ENCODE measurements at places on chromosomes 1 and 21. TPM values are rescaled to one million over a fixed set of nuclear protein-coding genes. Genes with fewer than 3 reads are reported as not detected.

CD247 gene
- 0.83 TPM for total RNA-seq

GFI1 gene
- 0.23 TPM for total RNA-seq

ARHGAP30 gene
- total RNA-seq, result 0.06 TPM

TSPEAR gene
- not detected for total RNA-seq

RIPPLY3 gene
- 0.55 TPM for total RNA-seq

Measured in A549 treated with dexamethasone at 1 μM for 4 hours (cell line).